ENCODE measurements at places on chromosomes 4 and X.

GRCh38 chr4:168071304-168071703 is 21.0 kb upstream of the ANXA10 start:
- peak; percentile 43 for DNase-seq
- no peak overlapping the region for H3K4me3 ChIP-seq
- no peaks in the 10 kb centered on the region for H3K27me3 ChIP-seq
- no peaks in the 10 kb centered on the region for H3K36me3 ChIP-seq

DNA sequence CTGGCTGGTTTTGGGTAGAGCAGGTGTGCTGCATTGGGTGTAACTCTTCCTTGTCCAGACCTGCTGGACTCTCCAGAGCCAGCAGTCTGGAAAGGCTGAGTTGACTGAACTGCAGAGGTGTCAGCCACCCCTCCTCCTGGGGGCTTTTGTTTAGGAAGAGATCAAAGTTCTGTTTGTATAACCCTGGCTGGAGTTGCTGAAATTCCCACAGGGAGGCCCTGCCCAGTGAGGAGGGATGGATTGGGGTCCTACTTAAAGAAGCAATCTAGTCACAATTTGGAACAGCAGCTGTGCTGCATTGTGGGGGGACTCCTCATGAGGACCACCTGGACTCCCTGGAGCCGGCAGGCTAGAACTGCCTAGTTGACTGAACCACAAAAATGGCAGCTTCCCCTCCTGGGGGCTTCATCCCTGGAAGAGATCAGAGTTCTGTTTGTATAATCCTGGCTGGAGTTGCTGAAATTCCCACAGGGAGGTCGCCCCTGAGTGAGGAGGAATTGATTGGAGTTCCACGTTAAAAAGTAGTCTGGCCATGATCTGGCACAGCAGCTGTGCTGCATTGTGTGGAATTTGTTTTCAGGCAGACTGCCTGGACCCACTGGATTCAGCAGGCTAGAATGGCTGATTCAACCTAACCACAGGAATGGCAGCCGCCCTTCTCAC is 264.9 kb upstream of the ZC4H2 start:
- no peak overlapping the region for H3K27ac ChIP-seq
- H3K4me3 ChIP-seq = no peak overlapping the region
- H3K36me3 ChIP-seq = no peaks in the 10 kb centered on the region
- no peak for DNase-seq

GRCh38 chr4:15007201-15007600 is 4.9 kb downstream of the CPEB2 start:
- no peaks in the 10 kb centered on the region for H3K27me3 ChIP-seq
- peaks cover 14% of the 10 kb centered on the region for H3K4me1 ChIP-seq
- no peak overlapping the region for H3K4me3 ChIP-seq
- no peak for DNase-seq
- H3K36me3 ChIP-seq = peaks cover 36% of the 10 kb centered on the region

- H3K36me3 ChIP-seq = no peaks in the 10 kb centered on the region
- no peak for DNase-seq
- no peak overlapping the region for H3K27ac ChIP-seq
These were observed 322.9 kb downstream of the RAPGEF2 start for GRCh38 chr4:159425737-159426305.

DNA sequence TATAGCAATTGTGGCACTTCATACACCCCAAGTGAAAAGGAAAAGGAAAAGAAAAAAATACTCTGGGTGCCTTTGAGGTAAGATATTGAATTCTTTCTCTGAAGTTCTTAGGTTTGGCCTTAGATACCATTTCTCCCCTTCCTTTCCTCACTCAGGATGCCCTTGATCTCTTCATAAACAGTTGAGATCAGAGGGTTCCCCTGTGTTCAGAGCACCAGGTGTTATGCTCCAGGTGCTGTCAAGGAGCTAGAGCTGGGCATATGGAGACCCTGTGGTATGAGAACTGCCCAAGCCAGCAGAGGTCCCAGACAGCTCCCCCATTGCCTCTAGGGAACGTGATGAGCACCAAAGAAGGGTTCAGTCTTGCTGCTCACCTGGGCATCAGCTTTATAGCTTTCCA is 17.1 kb upstream of the CD40LG start:
- no peak for DNase-seq
- H3K36me3 ChIP-seq = no peaks in the 10 kb centered on the region
- H3K27me3 ChIP-seq = peaks cover 81% of the 10 kb centered on the region
- H3K4me3 ChIP-seq = no peak overlapping the region
- no peak overlapping the region for H3K27ac ChIP-seq

DNA sequence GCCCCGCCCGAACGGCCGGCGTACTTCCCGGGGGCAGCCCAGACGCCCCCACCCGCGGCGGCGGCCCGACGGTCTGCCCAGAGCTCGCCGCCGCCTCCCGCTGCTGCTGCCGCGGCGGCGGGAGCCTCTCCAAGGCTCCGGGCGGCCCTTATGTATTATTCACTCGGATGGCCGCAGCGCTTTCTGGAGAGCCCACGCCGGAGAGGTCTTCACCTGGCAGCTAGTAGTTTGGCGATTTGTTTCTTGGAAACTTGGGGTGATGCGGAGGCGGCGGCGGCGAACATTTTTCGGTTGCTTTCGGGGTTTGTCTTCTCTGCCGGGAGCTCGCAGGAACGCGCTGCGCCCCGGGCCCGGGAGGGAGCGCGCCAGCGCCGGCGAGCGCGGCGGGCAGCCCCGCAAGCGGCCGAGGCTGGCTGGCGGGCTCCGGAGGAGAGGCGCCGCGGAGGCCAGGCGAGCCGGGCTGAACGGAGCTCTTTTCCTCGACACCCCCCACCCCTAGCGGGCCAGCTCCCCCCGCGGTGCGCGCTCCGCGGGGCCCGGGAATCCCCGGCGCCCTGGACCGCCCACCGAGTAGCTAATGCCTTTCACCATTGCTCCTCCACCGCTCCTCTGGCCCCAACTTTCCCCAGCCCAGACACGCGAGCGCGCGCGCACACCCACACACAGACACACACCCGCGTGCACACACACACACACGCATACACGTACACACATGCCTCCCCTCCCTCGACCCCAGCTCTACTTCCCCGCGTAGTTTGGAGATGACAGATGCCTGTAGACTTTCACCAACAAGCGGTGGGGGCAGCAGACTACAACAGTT is 113.5 kb downstream of the DHX15 start:
- H3K4me1 ChIP-seq = peaks cover 19% of the 10 kb centered on the region
- H3K4me3 ChIP-seq = peak overlapping the region; percentile 82
- H3K36me3 ChIP-seq = no peaks in the 10 kb centered on the region
- no peak for DNase-seq

DNA sequence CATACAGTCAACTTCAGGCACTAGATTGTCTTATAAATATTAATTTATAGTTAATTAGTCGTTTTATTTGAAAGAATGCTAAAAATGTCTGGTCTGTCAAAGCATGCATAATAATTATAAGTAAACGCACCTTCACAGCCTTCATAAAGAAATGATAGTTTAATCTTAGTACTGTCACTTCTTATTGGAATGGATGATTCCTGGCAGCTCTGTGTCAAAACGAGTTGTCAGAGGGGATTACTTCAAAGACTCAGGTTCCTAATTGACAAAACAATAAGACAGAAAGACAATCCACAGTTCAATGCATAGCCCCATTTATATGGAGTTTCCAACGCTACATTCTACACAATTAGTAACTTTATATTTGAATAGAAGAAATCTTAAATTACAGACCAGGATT is 461.3 kb upstream of the TECRL start:
- no peaks in the 10 kb centered on the region for H3K36me3 ChIP-seq
- no peak overlapping the region for H3K27ac ChIP-seq
- H3K4me3 ChIP-seq = no peak overlapping the region
- DNase-seq = no peak
- no peaks in the 10 kb centered on the region for H3K4me1 ChIP-seq

- peaks cover 6% of the 10 kb centered on the region for H3K36me3 ChIP-seq
- peaks cover 45% of the 10 kb centered on the region for H3K27me3 ChIP-seq
- peaks cover 41% of the 10 kb centered on the region for H3K4me1 ChIP-seq
- H3K4me3 ChIP-seq = no peak overlapping the region
- DNase-seq = no peak
These were observed 84.5 kb upstream of the GPM6B start for GRCh38 chrX:13901354-13901753.
